Activated T-helper 9 cell treated with anti-CD3 and anti-CD28 coated beads, Interleukin-2, amount 50 U/mL, for 16 hours (primary cell): ENCODE measurements at places on chromosomes 7 and 10.

GRCh38 chr10:103470761-103471653 lies 8.0 kb downstream of the CALHM3 start:
- DNase-seq: peak; percentile 55

DNA sequence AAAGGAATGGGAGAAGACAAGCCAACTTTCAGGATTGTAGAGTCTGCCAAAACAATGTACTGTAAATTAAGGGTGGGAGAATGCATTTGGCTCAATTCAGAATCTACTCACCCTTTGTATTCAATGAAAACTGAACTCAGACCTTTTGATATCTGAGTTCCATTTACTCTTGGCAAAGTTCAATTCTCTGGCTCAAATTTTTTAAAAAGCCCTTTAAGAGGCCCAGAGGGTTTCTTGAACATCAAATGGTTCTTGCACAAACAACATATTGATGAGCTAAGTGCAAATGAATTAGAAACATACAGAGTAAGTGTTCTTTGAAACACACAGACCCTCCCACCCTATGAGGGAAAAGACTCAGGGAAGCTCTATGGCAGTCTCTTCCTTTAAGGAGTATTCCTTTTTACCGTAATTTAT lies 5.2 kb upstream of the XPNPEP1 start:
- no peak for DNase-seq

DNA sequence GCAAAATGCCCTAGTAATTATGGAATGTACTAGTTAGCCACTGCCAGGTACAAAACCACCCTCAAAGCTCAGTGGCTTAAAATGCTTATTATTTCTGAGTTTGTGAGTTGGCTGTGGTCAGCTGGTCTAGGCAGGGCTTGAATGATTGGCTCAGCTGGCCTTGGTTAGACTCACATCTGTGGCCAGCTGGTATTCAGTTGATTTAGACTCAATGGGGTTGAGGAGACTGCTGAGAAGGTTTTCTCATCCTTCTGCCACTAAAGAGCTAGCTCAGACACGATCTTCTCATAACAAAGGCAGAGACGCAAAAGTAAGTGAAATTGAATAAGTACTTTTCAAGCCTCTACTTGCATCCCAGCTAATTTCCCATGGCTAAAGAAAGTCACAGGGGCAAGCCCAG lies 57.1 kb upstream of the CYP2C18 start:
- no peak for DNase-seq

GRCh38 chr7:42240416-42240815 lies 3.4 kb upstream of the GLI3 start:
- no peak for DNase-seq
